ENCODE measurements at places on chromosomes 12 and 14. TPM values are rescaled to one million over a fixed set of nuclear protein-coding genes. Genes with fewer than 3 reads are reported as not detected.

The FAM181A gene
- not detected for total RNA-seq

The INHBE gene
- total RNA-seq: 2.5 TPM

The MAGOHB gene
- total RNA-seq: 18.8 TPM

The ASIC1 gene
- 5.9 TPM for total RNA-seq

The TMEM63C gene
- total RNA-seq: 2.0 TPM

The ACADS gene
- total RNA-seq: 7.6 TPM

The ADAM20 gene
- total RNA-seq: 0.68 TPM

The WNT1 gene
- not detected for total RNA-seq

The GAS2L3 gene
- 4.6 TPM for total RNA-seq

The NTS gene
- total RNA-seq: not detected

The SYCP3 gene
- 0.08 TPM for total RNA-seq
